ENCODE measurements at places on chromosomes 11 and 22.

GRCh38 chr11:65789230-65790103 lies 2.6 kb downstream of the OVOL1 start:
- DNase-seq: no peak

GRCh38 chr22:45084400-45084920 lies 74.7 kb upstream of the PHF21B start:
- no peak for DNase-seq

GRCh38 chr11:27650988-27651387 lies 49.3 kb downstream of the BDNF start:
- DNase-seq: no peak

GRCh38 chr22:31604746-31605705 lies 57.0 kb downstream of the PISD start:
- DNase-seq: no peak

GRCh38 chr22:38733724-38734381 lies 21.9 kb downstream of the SUN2 start:
- no peak for DNase-seq

DNA sequence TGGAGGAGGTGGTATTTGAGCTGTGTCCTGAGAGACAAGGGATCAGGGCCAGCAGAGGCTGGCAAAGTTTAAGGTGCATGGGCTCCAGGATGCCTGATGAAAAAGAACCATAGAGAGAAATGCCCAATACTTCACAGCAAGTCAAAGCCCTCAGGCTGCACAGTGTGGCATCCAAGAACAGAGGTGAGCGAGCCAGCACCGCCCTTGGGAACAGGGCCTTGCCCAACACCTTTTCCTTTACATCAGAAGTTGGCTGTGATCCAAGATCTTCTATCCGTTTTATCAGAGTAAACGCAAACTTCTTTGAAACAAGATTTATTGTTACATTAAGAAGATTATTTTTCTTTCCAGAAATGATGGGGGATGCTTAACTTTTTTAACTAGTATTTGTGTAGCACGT lies 1.4 kb downstream of the B3GNT6 start:
- DNase-seq: no peak

DNA sequence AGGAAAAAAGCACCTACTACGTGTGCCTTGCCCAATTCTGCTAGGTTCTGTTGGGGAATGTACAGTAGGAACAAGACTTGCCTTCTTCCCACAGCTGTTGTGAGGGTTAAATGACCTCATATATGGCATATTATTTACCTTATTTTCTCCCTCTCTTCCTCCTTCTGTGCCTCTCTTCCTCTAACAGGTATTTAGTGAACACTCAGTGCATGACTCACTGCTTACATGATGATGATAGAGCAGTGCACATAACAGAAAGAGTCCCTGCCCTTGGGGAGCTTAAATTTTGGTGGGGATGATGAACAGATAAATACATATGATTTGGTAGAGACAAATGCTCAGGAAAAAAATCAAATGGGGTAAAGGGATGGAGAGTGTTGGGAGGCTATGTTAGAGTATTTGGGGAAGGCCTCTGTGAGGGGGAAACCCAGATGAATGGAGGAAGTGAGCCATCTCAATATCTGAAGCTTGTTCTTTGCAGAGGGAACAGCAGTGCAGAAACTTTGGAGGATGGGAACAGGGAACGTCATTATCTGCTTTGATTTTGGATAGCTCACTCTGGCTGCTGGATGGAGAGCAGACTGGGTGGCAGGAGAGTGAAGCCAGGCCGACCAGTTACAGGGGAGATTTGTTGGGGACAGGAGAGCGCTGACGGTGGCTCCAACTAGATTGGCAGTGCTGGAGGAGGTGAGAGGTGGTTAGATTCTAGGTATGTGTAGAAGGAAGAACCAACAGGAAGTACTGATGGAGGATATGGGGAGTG lies 95.5 kb upstream of the TENM4 start:
- peak; percentile 35 for DNase-seq

GRCh38 chr11:34926101-34926830 lies 9.8 kb downstream of the PDHX start:
- peak; percentile 7 for DNase-seq

DNA sequence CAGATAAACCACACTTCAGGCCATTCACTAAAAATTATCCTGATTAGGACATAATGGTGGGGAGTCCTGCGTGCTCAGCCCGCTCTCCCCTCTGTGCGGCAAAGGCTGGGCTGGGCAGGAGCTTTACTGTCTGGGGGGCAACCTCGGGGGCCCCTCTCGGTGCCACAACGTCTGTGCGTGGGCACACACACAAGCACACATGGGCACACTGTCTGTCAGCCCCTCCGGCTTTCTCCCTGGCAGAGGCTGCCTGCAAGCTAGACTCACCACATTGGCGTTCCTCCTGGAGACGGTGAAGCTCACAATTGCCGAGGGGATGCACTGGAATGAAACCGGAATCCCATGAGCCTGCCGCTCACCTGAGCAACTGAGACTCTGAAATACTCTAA lies 5.2 kb downstream of the MLC1 start:
- DNase-seq: no peak

- DNase-seq: no peak
These were observed 748.2 kb downstream of the NTM start for GRCh38 chr11:132118661-132119060.

DNA sequence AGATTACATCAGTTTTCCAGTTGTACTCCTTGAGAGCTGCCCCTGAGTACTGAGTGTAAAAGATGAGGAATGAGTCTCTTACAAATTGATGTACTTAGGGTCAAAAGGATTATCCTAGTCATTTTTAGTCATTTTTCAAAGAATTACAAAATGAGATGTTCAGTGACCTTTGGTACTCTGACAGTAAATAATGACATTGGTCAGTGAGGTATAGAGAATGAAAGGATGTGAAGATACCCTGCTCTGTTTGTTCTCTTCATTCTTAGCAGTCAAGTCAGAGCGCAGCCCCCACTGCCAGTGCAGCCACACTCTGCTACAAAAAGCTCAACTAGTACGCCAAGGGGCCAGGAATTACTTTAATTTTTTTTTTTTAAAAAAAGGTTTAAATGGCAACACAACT lies 4.1 kb upstream of the ESAM start:
- DNase-seq: no peak

- DNase-seq: no peak
These were observed 1291.7 kb downstream of the BRD1 start for GRCh38 chr22:48535868-48536540.

GRCh38 chr22:36971341-36972125 lies 47.7 kb downstream of the TST start:
- DNase-seq: peak; percentile 31

DNA sequence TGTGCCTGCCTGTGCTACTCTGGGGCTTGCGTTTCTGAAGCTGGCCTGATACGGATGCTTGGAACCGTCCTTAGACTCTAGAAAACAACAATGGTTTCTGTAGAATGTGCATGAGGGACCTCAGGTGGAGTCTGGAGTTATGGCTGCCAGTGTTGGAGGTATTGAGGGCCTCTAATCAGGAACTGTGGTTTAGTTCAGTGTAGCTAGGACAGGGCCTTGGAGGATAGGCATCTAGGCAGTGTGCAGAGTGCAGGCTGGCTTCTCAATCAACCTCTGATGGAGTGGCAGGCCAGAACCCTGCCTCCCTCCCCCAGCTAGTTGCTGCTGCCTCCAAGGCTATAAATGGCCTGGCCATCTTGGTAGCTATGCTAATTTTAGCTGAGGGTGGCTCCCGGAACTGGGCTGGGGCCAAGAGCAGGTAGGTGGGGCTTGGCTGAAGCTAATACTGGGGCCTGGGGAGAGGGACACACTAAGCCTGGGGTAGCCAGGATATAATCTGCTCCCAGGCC lies 4.0 kb downstream of the STIM1 start:
- no peak for DNase-seq

DNA sequence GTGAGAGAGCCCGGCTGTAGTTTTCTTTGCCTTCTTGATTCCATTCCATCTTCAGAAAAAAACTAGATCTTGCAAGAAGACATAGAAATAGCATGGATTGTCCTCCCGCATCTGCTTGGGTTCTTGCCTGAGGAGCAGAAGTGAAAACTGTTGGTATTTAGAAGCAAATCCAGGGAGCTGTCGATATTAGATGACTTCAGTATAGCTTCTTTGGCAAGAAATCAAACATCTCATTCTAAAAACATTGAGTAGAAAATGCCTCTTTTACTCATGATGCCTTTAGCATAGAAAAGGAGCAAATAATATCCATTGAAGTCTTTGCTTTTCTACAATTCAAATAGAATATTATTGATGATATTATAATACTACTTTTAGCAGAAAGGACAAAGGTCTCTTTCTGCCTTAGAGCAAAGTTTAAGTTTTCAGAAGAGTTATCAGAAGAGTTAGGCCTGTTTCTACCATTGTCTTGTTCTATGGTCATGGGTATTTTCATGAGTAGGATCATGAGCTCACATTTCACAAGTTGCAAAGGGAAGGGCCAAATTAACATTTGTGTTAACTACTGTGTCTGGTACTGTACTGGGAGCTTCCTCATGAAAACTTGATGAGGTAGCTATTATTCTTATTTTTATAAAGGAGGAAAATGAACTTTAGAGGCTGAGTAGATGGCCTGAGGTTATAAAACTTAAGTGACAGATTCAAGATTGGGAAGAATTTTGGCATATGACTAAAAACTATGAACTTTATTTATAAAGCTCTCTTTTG lies 49.7 kb downstream of the EXT2 start:
- no peak for DNase-seq

DNA sequence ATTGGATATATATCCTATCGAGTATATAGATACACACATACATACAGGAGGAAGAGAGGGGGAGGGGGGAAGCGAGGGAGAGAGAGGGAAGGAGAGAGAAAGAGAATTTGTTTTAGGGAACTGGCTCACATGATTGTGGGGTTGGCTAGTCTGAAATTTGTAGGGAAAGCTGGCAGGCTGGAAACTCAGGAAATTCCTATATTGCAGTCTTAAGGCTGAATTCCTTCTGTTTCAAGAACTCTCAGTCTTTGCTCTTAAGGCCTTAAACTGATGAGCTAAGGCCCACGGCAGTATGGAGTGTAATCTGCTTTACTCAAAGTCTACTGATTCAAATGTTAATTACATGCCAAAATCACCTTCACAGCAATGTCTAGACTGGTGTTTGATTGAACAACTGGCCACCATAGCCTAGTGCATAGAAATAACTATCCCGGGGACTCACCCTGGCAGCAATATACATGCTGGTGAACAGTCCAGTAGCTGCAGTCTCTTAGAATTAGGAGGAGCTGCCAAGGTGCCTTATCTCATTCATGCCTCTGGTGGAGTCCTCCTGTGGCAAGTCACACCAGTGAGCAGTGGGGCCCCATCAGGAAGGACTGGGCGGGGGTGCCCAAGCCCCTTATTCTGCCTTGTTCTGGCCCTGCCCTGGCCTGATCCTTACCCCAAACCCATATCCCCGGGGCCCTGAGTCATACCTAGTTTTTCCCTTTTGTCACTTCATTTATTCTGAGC lies 59.7 kb upstream of the AMPD3 start:
- DNase-seq: no peak

DNA sequence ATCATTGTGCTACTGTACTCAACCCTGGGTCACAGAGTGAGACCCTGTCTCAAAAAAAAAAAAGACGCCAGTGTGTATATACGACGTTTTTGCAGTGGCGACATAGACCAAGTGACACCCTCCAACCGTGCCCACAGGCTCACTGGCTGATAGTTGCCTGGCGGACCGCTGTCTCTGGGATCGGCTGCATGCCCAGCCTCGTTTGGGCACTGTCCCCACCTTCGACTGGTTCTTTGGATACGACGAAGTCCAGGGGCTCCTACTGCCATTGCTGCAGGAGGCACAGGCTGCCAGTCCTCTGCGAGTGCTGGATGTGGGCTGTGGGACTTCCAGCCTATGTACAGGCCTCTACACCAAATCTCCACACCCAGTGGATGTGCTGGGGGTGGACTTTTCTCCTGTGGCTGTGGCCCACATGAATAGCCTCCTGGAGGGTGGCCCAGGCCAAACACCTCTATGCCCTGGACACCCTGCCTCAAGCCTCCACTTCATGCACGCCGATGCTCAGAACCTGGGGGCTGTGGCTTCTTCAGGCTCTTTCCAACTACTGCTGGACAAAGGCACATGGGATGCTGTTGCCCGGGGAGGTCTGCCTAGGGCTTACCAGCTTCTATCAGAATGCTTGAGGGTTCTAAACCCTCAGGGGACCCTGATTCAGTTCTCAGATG lies 1.3 kb downstream of the CSKMT start:
- DNase-seq: no peak

- no peak for DNase-seq
These were observed 26.7 kb downstream of the XRCC6 start for GRCh38 chr22:41647771-41648170.

DNA sequence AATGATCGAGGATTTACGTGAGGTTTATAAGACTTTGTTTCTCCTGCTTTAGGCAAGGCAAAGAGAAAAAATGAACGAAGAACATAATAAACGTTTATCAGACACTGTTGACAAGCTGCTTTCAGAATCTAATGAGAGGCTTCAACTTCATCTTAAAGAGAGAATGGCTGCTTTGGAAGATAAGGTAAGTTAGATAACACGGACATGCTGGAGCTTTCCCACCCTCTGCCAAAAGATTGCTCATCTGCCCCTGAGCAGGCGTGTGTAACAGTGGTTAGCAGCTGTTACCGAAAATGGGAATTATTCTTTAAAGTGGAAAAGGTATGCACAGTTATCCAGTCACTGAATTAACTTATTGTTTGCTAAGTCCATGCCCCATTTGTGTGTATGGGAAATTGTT lies 62.8 kb upstream of the CTTN start:
- DNase-seq: no peak

GRCh38 chr11:86046116-86046515 lies 22.8 kb downstream of the PICALM start:
- DNase-seq: peak; percentile 36

DNA sequence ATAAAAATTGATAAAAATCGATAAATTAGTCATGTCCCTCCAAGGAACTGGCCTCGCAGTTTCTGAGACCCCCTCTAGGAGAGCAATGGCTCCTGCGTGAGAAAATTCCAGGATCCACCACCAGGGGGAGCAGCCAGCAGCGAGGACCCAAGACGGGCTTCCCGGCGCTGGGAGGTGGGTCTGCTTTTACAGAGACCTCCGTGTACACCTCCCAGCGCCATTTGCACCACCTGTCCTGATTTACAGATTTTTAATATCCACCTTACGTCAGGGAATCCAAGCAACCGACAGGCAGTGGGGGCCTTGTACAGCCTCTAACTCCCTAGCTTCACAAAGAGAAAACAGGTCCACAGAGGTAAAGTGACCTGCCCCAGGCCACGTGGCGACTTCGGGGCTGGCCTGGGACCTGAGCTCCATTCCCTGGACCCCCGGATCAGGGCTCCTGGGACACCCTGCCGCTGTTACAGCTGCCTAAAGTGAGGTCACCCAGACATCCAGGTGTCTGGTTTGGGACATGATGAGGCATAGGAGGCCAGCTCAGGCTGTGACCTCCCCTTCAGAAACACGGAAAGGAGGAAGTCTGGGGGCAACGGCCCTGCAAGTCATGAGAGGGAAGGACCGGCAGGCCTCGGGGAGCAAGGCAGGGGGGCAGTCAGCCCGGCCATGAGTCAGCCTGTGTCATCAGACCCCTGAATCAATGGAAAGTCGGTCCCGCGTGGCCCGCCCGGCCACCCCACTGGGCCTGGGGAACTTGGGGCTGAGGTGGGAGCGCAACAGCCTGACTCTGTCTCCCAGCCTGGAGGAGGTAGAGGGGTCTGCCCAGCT lies 3.5 kb downstream of the OSM start:
- DNase-seq: no peak

GRCh38 chr11:22037505-22037904 lies 155.4 kb upstream of the ANO5 start:
- no peak for DNase-seq

GRCh38 chr22:32830473-32830872 lies 29.0 kb downstream of the TIMP3 start:
- DNase-seq: no peak
